ENCODE measurements at places on chromosomes 7 and 10.
A peak's percentile ranks its signal among the peaks of the same experiment; 100 is the strongest.

DNA sequence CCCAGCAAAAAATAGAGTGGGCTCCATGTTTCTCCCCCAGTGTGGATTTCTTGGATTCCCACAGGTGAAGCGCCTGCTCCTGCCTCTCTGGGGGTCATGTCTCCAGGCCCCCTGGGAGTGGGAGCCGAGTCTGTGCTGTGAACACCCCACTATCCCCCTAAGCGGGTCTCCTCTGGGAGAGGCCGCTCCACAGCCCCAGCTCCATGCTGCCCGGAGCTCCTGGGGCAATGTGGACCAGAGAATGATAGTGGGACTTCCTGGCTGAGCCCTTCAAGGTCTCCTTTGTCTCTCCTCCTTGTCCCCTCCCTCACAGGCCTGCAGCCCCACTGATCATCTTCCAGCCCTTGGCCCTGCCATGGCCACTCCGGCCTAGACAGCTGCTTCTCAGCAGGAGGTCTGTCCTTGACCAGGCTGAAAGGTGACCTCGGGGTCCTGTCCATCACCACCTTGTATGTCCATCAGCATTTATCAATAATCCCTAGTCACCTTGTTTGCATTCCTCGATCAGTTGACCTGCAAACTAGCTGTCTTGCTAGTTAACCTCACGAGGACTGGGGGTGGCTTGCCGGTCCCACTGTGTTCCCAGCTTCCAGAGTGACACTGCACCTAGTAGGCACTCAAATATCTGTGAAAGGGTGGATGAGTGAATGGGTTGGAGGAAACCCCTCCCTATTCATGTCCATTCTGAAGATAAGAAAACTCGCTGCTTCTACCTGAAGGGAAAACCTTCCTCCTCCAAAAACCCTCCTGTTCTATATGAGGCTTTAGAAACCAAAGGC is 776 bp upstream of the CALML3 start:
- no peak for DNase-seq

DNA sequence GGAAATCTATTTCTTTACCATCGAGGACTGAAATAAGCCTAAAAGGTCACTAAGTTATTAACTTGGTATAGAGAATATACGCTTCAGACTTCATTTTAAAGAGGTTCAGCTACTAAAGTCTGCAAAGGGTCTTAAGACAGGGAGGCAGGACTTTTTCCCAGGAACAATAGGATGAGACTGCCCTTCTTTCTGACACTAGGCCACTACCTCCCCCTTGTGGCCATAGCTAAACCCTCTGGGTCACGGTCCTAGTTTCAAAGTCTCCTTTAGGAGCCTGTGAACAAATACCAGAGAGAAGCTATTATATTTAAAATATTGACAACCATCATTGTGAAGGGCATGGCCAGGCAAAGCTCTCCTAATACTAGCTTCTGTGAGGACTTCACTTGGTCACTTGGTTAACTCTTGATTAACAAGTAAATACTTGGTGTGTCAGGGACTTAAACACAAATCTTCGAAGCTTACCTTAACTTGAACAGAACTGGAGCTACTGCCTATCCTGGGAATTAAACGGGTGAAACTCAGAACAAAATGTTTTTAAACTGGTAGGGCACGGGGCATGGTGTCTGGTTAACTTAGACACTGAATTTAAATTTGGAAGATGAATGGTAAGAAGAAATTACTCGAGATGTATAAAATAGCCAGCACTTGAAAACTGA is 75.6 kb downstream of the CCDC6 start:
- DNase-seq, result no peak

- DNase-seq, result no peak
Measured at GRCh38 chr10:114862456-114862855, 40.9 kb downstream of the FHIP2A start.

- DNase-seq, result peak; percentile 51
Measured at GRCh38 chr10:101840741-101841453, 2.7 kb downstream of the KCNIP2 start.

DNA sequence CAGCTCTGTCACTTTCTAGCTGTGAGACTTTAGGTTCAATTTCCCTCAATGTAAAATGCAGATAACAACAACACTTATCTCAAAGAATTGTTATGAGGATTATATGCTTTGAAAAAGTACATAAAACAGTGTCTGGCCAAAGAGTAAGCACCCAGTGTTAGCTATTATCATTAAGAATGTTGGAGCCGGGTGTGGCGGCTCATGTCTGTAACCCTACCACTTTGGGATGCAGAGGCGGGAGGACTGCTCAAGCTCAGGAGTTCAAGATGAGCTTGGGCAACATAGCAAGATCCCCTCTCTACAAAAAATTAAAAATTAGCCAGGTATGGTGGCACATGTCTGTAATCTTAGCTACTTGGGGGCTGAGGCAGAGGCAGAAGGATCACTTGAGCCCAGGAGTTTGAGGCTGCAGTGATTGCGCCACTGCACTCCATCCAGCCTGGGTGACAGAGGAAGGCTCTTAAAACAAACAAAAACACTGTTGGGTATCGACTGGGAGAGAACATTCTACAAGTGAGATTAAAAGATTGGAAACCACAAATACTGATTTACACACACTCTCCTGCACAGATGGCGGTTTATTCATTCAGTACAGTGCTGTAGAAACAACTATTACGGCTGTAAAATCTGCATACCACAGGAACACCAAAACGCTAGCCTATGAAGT is 107.3 kb downstream of the PROSER2 start:
- DNase-seq, result no peak

GRCh38 chr10:51367127-51367526 is 292.8 kb downstream of the PRKG1 start:
- DNase-seq, result no peak

DNA sequence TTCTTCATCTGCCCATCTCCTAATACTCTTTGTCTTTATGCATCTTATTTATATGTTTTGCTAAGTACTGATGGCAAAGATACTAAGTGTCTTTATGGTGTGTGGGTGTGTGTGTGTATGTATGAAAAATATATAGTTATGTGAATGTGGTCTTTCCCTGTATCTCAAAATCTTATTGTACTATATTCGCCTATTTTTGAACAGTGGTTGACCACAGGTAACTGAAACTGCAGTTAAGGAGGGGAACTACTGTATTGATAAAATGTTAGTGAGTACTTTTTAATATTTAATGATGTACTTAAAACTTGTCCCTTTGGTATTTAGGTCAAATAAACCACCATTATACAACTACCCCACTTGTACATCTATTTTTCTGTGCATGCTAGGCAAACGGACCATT is 85.9 kb downstream of the ADD3 start:
- DNase-seq, result no peak

DNA sequence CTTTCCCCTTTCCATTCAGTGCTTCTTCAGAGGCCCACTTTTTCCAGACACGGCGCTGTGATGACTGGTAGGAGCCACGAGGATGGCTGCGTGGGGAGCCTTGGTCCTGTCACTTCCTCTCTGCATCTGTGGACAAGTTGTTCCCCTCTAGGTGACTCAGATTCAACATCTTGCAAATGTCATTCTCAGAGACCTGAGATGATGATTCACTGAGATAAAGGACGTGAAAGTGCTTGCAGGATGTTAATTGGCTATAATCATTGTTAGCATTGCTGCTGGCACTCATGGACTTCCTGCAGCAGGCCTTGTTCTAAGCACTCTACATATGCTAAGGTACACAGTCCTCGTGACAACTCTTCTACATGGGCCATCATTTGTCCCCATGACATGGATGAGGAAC is 489.8 kb upstream of the ZMIZ1 start:
- no peak for DNase-seq

GRCh38 chr10:108252771-108253170 is 1088.3 kb upstream of the SORCS1 start:
- no peak for DNase-seq

- no peak for DNase-seq
Measured at GRCh38 chr10:113431398-113432160, 121.3 kb upstream of the HABP2 start.

GRCh38 chr10:118108194-118109026 is 61.7 kb upstream of the RAB11FIP2 start:
- no peak for DNase-seq

DNA sequence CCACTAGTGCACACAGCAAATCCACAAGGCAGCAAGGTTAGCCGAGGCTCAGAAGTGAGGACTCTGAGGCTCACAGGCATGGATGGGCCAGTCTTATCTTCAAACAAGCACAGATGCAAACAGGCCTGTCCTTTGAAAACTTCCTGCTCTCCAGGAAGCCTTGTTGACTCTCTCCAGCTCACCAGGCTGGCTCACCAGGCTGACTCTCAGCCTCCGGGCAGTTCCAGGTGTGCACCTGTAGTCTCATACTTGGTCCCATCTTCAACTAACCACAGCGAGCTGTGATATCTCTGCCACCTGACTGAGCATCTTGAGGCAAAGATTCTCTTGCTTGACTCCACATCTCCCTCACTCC is 173.9 kb upstream of the ZMIZ1 start:
- no peak for DNase-seq

- no peak for DNase-seq
Measured at GRCh38 chr7:80335511-80336231, 176.2 kb downstream of the GNAT3 start.

- DNase-seq, result no peak
Measured at GRCh38 chr10:117936141-117936540, 110.6 kb downstream of the RAB11FIP2 start.

DNA sequence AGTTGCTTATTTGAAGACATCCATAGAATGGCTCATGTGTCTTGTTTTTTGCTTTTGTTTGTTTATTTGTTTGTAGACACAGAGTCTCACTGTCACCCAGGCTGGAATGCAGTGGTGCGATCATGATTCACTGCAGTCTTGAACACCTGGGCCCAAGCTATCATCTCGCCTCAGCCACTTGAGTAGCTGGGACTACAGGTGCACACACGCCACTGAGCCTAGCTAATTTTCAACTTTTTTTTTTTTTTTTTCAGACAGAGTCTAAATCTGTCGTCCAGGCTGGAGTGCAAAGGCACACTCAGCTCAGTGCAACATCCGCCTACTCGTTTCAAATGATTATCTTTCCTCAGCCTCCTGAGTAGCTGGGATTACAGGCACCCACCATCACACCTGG is 83.3 kb upstream of the KLF6 start:
- DNase-seq, result no peak

DNA sequence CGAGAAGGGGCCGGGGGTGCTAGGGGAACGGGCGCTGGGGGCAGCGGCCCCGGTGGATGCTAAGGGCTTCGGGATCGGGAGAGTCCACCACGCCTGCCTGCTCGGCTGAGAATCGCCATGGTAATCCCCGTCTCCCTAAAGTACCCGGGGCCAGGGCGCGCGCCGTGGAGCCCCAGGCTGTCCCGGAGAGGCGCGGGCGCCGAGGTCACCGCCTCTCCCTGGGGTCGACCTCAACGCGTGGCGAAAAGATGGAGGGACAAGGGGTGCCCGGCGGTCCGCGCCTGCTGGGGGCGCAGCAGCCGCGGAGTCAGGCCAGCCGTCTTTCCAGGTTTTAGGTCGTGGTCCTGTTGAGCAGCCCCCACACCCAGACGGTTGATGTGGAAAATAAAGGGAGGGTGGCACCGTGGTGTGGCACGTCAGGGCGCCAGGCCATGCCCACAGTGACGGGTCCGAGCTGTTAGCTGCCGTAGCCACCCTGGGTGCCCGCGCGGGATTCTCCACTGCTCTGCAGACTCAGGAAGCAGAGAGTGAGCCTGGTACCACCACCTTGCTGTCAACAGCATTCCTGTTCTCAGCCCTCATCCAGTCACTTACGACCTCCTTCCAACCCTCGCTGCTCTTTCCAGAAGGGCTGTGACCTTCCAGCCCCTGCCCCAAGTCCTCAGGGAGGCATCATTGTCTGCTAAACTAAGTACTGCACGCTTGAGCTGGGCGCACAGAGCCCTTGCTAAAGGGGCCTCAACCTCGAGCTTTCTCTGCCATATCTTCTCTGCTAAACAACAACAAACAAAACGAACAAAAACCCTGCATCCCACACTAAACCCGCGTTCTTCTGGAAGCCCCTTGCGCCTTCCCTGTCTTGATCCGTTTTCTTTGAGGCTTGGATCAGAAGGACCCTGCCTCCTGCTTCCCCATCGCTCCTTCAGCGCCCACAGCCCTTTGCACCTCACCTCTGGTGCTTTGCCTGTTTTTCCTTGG is 666 bp downstream of the SMKR1 start:
- no peak for DNase-seq

- DNase-seq, result no peak
Measured at GRCh38 chr10:71840177-71840957, 10.7 kb downstream of the PSAP start.

DNA sequence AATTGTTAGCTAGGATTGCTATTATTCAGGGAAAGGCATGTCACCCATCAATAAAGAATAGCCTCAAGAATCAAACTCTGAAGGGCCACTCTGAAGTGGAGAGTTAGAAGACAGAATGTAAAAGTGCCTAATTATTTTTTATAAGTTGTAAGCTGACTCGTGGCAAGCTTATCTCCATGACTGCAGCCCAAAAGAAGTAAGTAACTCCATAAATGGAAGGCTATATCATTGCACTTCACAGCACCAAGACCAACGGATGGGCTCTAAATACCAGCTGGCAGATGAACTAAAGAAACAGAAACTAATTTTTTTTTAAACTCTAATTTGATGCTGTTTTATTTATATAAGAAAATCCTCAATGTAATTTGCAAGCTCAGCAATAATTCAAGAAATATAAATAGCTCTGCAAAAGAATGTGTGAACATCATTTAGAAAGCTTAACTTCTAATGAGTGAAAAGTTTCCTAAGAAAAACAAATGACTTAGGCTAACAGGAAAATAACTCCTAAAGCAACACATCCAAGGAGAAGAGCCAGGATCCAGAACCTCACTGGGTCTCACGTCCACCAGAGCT is 165.5 kb downstream of the SNX13 start:
- no peak for DNase-seq

DNA sequence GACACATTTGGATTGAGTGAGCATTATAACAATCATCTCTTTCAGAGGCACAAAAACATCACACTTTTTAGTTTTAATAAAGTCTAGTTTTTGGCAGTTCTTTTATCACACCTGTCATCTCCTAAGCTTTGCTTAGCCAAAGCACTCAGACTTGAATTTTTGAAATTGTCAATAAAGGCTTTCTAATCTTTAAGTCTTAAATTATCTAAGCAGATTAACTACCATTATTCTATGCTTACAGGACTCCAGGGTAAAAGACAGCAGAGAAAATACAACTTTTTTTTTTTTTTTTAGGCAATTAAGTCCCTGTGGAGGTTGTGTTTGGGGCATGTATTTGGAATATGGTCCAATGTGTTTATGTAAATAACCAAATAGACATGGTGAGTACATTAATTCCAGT is 17.6 kb upstream of the DLX6 start:
- DNase-seq, result no peak

DNA sequence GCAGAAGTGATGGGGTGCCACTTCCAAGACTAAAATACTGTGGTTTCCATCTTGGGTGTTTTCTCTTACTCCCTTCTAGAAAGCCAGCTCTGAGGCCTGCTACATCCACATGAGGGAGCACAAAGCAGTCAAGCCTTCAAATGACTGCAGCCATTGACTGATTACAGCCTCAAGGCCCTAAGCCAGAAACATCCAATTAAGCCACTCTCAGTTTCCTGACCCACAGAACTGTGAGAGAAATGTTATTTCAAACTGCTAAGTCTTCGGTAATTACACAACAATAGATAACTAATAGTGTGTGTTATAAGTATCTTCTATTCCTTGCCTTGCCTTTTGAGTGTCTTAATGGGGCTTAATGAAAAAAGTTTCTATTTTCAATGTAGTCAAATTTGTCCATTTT is 24.8 kb downstream of the BRAF start:
- no peak for DNase-seq

Measured in stimulated activated CD8-positive, alpha-beta memory T cell treated with anti-CD3 and anti-CD28 coated beads, Interleukin-7, amount 100 ng/mL, for 1 hour (primary cell).